Activated CD4-positive, alpha-beta T cell treated with anti-CD3 and anti-CD28 coated beads for 4 hours (primary cell): ENCODE measurements at places on chromosomes 1 and 21.
A peak's percentile ranks its signal among the peaks of the same experiment; 100 is the strongest.

DNA sequence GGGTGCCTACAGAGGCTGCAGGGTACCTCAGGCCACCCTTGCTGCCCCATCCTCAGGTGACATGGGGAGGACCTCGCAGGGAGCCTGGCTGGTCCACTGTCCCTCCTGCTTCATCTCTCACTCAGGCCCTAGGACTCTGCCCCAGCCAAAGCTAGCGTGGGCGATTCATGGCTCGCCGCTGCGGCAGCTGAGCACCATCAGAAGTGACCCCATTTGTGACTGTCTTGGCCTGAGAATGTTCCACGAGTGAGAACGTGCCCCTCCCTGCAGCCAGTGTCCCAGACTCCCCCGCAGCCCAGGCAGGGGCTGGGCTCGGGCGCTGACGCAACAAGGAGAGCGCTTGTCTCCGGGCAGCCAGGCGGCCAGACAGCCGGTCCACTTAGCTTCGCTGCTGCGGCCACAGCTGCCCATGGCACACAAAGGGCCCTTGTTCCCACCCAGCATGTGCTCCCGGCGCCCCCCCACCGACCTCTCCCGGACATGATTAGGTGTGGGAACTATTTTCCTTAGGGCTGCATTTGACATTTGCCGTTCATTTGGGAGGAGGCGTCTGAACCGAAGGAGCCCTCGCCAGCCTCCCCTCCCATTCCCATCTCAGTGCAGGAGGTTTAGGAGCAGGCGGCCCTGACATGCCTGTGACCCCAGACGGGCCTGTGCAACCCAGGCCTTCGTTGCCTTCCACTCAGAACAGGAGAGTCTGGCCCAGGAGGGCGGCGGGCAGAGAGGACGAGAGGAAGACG, 19.3 kb upstream of the POFUT2 start:
- DNase-seq, result no peak

DNA sequence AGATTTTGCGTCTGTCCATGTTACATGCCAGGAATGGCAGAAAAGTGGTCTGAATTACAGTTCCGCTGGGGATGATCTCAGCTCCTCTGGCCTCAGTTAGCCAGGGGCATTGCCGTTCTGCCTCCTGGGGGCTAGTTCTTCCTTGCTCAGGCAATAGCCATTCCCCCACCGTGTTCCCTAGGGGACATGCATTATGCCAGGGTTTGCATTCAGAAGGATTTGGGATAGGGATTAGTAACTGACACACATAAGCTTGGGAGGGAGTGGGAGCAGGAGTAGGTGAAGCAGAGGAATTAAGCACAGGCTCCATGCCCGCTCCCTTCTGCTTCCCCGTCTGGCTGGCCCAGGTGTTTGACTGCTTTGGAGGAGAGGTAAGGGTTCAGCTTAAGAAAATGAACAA, 12.7 kb downstream of the LRRC71 start:
- no peak for DNase-seq

- no peak for DNase-seq
Measured at GRCh38 chr21:34039678-34040382, 33.5 kb upstream of the MRPS6 start.

GRCh38 chr1:171158096-171158495, 27.0 kb upstream of the FMO2 start:
- DNase-seq, result no peak

DNA sequence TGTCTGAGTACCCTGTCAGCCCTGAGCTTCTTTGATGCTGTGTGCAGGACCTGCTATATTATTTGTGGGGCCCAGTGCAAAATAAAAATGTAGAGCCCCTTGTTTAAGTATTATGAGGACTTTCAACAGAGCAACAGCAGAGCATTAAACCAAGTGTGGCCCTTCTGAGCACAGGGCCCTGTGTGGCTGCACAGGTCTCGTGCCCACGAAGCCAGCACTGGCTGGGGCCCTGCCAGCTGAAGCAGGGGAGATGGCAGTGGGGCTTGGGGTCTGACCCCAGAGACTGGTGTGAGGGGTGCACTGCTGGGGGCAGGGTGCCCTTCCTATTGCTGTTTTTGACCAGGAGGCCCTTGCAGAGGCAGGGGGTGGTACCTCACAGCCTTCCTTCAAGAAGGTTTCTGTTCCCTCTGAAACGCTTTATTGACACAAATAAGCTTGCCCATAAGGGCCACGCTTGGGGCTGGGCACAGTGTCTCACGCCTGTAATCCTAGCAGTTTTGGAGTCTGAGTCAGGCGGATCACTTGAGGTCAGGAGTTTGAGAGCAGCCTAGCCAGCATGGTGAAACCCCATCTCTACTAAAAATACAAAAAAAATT, 2.2 kb upstream of the SEMA4A start:
- no peak for DNase-seq

DNA sequence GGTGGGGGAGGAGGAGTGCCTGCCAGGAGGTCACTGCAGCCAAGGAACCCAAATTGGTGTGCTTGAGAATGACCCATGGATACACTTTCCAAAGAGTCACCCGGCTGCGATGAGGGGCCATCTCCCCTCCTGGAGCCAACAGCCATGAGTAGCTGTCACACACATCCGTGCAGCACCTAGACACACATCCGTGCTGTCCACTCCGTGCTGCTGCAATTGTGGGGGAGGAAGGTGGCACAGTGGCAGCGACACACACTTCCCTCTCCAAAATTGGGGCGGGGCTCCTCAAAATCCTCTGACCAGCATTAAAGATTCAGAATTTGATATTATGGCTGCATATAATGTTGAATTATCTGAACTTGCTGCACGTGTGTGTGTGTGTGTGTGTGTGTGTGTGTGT, 15.8 kb downstream of the TP73 start:
- DNase-seq, result no peak

GRCh38 chr21:44764319-44765230, 37.0 kb downstream of the UBE2G2 start:
- DNase-seq, result no peak

DNA sequence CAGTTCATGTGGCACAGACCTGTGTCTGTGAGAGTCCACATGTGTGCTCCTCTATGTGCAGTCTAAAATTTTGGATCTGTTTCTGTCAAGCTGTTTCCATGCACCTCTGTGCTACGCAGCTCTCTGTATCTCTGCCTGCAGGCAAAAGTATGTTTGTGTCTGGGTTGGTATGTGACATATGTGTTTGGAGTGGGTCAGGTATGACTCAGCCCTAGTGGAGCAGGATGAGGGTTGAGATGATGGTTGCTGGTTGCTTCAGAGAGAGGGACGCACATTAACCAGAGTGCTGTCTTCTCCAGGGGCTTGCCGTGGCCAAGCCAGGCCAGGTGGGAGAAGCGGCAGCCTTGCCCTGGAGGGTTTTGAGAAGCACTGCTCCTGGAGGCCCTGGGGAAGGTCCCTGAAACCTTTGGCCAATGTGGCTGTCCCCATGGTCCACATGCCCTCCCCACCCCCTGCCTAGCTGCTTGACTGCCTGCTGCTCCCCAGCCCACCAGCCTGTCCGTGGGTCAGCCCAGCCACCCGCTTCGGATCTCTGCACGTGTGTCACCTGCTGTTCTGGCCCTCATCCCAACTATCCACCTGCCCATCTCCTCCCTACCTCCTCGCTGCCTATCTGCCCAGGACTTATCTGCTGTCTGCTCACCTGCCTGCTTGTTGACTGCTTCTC, 4.1 kb upstream of the EVA1B start:
- DNase-seq, result no peak

- DNase-seq, result no peak
Measured at GRCh38 chr1:150282558-150282958, 204 bp downstream of the CIART start.

- DNase-seq, result no peak
Measured at GRCh38 chr1:199303035-199303434, 664.2 kb downstream of the PTPRC start.

DNA sequence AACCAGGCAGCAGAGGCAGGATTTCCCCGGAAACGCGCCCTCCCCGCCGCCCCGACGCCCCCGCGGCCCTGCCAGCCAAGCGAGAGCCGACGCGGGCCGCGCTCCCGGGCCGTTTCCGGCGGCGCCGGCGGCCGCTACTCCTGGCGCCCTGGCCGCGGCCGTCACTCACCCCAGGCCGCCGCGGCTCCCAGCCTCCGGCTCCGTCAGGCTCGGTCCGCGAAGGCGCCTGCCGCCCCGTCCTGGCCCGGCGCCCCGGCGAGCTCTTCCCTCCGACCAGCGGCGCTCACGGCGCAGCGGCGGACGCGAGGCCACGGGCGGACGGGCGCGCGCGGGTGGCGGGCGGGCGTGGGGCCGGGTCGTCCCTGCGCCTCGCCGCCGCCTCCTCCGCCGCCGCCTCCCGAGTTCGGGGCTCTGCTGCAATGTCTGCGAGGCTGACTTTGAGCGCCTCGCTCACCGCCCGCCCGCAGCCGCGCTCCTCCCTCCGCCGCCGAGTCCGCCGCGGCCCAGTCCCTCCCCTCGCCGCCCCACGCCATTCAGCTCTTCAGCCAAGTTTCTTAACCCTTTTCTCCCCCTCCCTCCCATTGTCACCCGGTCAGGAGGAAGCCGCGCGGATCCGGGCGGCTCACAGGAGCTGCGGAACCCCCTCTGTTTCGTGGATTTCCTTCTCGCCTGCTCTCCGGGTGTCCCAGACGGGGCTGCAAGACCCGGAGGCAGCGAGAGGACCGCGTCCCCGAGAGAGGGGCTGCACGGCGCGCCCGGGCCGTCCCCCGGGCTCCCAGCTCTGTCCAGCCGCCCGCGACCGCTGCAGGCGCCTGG, at the start of gene NRIP1:
TSS of gene NRIP1 (minus strand) at position 425 of the 816 bp plus-strand sequence. CDS start 96,808 bp downstream, outside the sequence.
- DNase-seq, result peak; percentile 75

DNA sequence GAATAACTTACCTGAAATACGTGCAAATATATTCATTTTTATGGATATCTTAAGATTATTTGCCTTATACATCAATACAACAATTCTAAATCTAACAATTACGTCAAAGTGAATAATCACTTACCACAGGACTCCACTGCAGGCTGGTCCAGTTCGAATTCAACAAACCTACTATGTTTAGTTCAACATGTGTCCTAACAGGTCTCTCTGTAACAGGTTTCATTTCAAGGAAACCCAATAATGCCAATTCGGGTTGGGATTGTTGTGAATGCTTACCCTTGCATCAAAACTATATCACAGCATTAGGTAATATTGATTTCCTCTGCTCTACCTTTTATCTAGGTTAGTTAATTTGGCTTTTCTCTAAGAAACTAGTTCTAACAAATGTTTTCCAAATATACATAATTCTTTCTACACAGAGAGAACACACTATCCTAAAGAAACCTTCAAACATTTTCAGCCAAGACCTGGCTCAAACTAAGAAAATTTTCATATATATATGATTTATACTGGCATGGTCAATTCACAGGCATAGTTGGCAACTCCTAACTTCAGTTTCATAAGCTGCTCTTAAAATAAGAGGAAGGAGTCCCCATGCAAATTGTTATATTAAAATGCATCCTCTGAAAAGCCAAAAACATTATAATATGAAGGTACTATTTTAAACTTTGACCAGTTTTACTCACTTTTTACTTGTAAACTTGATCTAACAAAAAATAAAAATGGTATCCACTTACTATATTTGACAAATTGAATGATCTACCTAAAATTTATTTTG, 4.5 kb downstream of the IVNS1ABP start:
- DNase-seq, result no peak

GRCh38 chr1:211683396-211684297, 8.2 kb upstream of the NEK2 start:
- DNase-seq, result no peak

GRCh38 chr1:97740891-97741290, 179.9 kb downstream of the DPYD start:
- DNase-seq, result no peak

DNA sequence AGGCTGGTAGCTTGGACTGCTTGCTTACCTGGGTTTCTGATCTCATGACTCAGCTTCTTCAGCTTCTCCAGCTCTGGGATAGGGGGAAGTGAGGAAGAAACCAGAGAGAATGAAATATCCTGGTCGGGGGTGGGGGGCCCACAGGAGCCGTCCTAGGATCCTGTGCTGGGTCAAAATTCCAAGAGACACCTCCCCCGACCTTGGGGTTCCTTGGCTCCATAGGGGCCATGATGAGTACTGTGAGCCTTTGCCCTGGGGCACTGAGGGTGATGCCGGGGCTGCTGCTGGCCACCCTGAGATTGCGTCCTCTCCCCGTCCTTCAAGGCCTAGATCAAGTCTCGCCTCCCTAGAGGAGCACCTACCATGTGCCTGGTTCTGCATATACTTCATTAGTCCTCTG, 40.0 kb downstream of the MYOM3 start:
- DNase-seq, result no peak

DNA sequence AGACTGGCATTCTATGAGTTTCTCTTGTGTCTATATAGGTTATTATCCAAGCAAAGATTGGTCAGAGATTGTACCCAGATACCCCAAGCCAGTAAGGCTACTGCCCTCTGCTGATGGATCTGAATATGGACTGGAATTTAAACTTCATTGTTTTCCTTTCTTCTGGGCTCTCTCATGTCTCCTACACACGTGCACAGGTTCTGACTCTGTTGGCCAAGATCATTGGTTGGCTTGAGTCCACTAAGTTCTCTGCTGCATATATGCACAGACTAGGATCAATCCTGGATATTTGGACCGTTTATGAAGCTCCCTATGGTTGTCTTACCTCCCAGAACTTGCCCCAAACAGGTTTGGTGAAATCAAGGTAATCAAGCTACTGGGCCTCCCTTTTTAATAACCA, 69.7 kb downstream of the CC2D1B start:
- peak; percentile 5 for DNase-seq

DNA sequence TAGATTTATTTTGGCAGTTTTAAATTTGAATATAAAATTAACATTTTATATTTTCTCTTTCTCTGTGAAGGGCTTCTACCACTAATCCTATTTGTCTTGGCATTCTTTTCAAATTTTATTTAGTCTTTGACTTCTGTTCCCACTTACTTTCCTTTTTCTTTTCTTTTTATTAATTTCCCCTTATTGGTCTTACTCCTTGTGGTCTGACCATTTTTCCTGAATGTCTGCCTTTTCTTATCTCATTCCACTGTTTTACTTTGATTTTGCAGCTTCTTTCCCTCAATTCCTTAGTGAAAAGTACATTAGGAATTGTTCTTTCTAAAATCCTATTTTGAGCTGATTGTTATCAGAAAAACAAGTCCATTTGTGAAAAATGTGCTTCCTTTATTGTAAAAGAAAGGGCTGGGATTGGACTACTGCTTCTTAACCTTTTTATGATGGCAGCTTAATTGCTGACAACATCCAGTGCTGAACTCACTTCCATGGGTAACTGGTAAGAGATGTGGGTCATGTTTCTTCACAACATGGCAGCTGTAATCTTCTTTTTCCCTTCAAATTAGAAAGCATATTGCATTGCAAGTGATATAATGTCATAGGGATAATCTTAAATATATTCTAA, 284.6 kb downstream of the DNM3 start:
- DNase-seq, result no peak
